ENCODE measurements at places on chromosomes 13 and 19.
A peak's percentile ranks its signal among the peaks of the same experiment; 100 is the strongest.

- no peak for DNase-seq
Measured at GRCh38 chr19:53660584-53660983, 28.8 kb downstream of the DPRX start.

- no peak for DNase-seq
Measured at GRCh38 chr19:46919324-46919723, 58.5 kb downstream of the ARHGAP35 start.

GRCh38 chr19:52554216-52554971, 15.7 kb upstream of the ZNF701 start:
- no peak for DNase-seq

DNA sequence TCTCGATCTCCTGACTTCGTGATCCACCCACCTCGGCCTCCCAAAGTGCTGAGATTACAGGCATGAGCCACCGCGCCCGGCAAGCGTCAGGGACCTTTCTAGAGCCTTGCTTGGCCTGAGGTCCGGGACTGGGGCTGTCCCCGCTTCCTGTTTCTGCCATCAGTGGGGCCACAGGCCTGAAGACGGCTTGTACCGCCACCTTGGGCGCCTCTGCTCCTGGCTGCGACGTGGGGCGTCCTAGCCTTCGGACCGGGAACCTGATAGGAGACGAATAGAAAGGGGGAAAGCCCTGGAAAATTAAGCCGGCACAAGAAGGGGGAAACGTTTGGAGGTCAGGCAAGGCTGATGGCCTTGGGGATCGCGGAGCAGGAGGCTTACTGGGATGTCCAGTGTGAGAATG, 35.1 kb downstream of the RNF6 start:
- DNase-seq: no peak

- DNase-seq: peak; percentile 43
Measured at GRCh38 chr13:40189898-40190630, 476.4 kb downstream of the FOXO1 start.

- peak; percentile 20 for DNase-seq
Measured at GRCh38 chr19:55112246-55112776, 5.1 kb downstream of the PPP1R12C start.

DNA sequence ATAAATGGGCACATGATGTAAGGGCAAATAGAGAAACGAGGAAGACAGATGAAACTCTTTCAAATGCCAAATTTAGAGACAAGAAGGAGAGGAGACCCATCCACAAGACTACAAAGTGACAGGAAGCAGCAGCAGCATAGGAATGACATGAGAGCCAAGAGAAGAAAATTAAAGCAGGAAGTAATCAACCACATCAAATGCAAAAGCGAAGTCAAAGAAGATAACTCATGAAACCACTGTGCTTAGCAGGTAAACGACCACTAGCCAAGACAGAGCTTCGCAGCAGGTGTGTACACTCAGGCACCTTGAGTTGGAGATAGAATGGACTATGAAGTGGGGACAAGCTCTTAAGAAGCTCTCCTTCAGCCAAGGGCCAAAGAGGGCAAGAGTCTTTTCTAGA, 64.1 kb downstream of the KLF12 start:
- no peak for DNase-seq

GRCh38 chr13:46665633-46666482, 112.9 kb downstream of the LRCH1 start:
- DNase-seq: no peak

DNA sequence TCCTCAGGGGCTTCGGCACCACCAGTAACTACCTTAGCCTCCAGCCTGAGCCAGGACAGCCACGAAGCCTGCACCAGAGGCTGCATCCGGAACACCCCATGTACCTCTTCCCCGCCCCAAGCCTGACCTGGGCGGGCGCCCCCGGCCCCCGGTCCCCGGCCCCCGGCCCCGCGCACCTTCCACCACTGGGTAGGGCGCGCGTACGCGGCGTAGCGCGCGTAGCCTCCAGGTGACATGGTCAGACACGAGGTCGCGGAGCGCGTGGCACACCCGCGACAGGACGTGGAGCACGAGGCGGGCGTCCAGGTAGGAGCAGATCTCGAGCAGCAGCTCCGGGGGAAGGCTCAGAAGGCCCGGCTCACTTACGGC, 450 bp downstream of the FBXW9 start:
- no peak for DNase-seq

DNA sequence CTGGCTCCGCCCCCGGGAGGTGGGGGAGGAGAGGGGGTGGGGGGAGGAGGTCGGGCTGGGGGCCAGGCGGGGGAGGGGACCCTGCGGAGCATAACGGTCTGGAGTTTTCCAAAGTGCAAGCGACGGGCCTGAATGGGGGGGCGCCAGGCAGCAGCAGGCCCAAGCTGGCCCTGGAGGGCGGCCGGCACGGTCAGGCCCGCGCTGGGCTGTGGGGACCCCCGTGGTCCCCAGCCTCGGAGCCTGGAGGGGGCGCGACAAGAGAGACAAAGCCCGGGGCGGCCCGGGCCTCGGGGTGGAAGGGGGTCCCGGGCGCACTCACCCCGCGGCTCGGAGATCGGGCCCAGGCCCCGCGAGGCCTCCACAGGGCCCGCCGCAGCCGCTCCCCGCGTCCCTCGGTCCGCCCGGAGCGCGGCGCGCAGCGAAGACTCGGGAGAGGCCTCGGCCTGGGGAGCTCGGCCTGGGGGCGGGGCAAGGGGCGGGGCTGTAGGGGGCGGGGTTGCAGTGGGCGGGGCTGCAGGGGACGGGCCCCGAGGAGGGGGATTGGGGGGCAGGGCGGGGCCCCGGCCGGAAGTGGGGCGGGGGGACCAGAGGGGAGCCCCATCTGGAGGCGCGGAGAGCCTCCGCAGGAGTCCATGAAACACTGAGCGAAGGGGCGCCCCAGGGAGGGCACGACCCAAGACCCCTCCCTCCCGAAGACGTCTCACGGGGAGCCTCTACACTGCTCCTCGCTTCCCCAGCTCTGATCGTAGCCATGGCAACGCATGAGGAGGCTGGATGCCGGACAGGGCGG, 47.6 kb downstream of the PTPRS start:
- DNase-seq: peak; percentile 92

- no peak for DNase-seq
Measured at GRCh38 chr13:64810750-64811149, 2419.4 kb downstream of the PCDH9 start.

- DNase-seq: no peak
Measured at GRCh38 chr19:3780786-3781304, 5.3 kb downstream of the MATK start.

DNA sequence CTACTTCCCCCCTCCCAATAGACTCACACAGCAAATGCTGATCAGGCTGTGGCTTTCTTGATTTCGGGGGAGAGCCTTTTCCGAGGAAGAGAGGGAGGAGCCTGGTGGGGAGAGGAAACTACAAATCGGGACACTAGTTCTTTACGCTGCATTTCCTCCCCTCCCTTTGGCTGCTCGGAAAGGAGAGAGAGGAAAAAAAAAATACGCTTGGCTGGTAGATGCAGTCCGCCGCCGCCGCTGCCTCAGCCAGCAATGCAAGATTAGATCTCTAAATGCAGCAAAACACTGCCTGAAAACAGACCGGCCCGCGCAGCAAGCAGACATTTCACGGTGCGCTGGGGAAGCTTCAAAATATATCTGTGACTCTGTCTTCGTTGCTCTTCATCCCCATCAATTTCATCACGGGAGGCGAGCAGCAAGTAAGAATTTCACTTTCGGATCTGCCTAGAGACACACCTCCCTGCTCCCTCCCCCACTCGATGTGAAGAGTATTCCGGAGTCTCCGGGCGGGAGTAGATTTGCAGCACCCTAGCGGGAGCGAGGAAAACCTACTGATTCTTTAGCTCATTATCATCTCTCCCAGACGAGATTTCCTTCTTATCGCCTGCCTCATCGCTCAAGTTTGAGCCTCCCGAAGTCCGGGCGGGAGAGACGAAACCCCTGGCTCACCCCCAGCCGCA, at the start of gene PCDH17:
PCDH17 (plus strand) TSS at position 149 of the 680 bp plus-strand sequence. CDS start 803 bp downstream, outside the sequence.
- DNase-seq: peak; percentile 84

GRCh38 chr13:37136633-37137032, 31.2 kb upstream of the CSNK1A1L start:
- DNase-seq: no peak

GRCh38 chr13:50887151-50887550, 22.4 kb upstream of the RNASEH2B start:
- DNase-seq: no peak

DNA sequence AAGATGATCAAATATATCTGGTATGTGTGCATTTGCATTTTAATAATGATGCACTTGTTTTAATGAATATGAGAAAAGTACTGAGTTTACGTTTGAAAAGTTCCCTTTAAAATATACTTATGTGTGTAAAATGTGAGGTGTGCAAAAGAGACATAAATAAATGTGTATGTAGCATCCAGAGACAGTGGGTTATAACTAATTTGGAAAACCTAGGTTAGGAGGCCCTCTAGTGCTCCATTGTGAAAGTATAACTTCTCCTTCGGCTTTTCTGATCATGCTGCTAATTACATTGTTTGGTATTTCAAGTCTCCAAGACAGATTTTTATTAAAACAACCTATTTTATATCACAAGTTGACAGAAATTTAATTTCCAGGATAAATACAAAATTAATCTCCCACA, 30.1 kb downstream of the SCEL start:
- DNase-seq: no peak

DNA sequence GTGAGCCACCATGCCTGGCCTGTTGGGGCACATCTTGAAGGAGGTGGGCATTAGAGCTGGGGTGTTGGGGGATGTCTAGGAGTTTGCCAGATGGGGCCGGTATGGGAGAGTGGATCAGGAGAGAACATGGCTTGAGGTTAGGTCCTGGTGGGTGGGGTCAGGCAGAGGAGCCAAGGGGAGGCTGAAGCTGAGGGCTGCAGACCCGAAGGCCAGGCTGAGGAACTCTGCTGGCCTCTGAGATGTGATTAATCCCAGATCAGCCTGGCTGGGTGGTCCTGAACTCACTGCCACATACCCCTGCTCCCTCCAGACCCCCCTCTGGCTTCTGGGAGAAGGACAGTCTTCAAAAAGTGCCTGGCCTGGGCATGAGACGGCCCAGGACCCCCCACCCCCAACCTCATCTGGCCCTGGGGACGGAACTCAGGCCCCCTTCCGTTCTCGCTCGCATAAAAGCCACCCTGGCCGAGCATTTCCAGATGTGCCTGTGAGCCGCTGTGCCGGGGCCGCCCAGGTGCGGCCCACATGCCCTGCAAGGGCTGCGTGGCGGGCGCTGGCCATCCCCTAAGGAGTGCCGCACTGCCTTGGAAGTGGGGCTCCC, 2.7 kb downstream of the FSTL3 start:
- no peak for DNase-seq

DNA sequence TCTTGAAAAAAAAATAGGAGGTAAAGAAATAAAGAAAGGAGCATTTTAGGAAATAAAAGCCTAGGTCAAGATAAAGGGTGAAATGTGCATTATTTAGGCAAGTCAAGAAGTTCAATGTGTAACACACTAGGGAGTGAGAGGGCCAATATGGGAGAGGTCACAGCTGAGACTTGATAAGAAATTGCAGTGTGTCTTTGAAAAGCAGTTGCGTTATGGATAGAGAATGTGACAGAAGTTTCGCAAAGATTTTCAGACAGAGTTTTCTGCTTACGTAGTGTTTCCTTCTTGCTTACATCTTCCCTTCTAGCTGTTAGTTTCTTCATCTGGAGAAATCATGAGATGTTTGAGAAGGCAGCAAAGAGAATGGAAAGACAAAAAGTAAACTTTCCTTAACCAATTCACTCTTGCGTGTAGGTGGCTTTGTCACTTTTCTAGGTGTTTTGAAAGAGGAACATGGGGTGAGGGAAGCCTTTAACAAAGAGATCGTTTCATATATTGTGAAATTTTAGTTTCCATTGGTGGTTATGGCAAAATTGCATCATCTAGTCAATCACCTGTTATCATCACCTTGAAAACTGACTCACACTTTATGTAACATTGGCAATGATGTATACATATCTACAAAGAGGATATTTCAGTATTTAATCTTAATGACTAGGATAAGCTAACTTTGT, 975.5 kb downstream of the OLFM4 start:
- no peak for DNase-seq

- DNase-seq: no peak
Measured at GRCh38 chr13:78816592-78816991, 157.6 kb upstream of the OBI1 start.

- DNase-seq: peak; percentile 12
Measured at GRCh38 chr13:69737129-69737935, 370.3 kb upstream of the ATXN8OS start.

- no peak for DNase-seq
Measured at GRCh38 chr13:27621116-27621365, 651 bp upstream of the POLR1D start.

DNA sequence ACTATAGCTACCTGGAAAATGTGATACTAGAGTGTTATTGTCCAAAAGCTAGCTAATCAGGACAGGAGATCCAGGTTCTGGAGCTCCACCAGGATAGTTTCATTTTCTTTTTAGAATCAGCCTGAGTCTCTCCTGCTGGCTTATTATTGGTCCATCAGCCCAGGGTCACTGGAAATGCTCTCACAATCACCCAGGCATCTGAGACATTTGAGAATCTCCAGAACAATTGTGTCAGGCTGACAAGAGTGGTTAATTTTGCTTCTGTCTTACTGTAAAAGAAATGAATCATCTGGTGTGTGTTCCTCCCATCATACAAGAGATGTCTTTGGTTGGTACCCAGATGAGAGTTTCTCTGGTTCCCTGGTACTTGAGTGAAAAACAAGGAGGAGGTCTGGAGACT, 43.6 kb upstream of the ZNF681 start:
- no peak for DNase-seq

DNA sequence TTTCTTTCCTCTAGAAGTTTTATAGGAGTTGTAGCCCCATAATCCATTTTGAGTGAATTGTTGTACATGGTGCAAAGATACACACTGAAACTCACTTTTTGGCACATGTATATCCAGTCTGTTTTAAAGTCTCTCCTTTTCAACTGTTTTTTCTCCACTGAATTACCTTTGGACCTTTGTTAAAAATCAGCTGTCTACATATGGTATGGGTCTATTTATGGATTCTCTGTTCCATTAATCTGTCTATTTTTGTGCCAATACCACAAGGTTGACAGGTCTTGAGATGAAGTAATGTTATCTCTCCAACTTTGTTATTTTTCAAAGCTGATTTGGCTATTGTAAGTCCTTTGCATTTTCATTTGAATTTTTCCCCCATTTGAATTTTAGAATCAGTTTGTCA, 4.7 kb downstream of the HNRNPA1L2 start:
- DNase-seq: no peak

DNA sequence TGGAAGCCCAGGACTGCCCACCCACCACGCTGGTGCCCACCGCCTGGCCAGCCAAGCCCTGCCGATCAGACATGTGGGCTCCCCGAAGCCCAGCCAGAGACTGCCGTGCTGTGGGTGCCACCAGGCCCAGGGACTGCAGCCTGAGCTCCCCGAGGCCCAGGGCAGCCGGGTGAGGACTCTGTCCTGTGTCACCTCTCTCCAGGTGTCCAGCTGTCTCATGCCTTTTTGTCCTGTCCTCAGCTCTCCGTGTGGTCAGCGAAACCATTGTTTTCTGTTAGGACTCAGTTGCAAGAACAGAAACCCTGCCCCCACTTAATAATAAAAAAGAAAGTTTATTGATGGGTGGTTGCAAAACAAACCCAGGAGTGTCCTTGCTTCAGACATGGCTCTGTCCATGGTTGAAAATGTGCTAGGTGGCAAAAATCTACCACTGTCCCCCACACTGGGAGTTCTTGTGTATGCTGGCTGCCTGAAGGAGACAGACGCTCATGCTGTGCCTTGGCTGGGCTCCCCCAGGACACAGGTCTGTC, 9.9 kb downstream of the PLEKHF1 start:
- no peak for DNase-seq

- no peak for DNase-seq
Measured at GRCh38 chr19:9039728-9040127, 29.5 kb upstream of the MUC16 start.

- no peak for DNase-seq
Measured at GRCh38 chr19:49981603-49982593, 20.9 kb upstream of the SIGLEC11 start.

Measured in right hindlimb (tissue), 1 donor.